ENCODE measurements at places on chromosomes 13 and 19.

GRCh38 chr13:105906746-105907145 is 628.7 kb downstream of the EFNB2 start:
- DNase-seq = no peak

DNA sequence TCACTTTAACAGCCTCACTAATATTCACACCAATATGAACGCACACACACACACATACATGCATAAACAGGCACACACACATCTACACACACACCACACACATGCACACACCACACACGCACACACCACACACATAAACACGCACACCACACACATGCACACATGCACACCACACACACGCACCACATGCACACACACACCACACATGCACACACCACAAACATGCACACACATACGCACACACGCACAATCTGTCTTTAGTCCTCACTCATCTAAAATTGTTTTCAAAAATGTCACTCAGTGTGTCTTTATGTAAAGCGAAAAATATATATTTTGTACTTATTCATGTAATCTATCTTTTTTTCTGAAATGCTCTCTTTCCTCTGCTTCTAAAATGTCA is 158.1 kb upstream of the SGCG start:
- DNase-seq = no peak

DNA sequence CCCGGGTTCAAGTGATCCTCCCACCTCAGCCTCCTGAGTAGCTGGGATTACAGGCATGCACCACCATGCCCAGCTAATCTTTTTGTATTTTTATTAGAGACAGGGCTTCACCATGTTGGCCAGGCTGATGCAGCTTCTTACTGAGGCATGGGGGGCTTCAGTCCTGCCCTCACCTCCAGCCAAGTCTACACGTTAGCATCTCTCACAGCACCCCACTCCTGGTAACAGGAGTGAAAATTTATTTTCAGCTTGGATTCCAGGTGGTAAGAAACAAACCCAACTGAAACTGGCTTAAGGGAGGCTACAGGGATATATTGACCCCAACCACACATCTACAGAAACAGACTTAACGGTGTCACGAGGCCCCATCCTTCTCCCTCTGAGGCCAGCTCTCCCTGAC is 10.6 kb downstream of the NKPD1 start:
- DNase-seq = no peak

DNA sequence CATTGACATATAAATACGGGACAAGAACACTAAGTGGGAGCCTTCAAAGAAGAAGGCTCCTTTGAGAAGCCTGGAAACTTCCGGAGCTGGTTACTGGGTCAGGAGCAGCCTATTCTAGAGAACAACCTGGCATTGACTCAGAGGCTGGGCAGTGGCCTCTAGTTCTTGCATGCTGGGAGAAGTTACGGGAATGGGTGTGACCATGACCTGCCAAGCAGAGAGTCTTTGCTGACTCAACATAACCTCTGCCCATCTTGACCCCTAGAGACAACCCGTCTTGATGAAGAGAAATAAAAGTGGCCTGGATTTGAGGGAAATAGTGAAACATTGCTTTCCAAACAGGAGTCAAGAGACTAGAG is 21.0 kb downstream of the STARD13 start:
- no peak for DNase-seq

DNA sequence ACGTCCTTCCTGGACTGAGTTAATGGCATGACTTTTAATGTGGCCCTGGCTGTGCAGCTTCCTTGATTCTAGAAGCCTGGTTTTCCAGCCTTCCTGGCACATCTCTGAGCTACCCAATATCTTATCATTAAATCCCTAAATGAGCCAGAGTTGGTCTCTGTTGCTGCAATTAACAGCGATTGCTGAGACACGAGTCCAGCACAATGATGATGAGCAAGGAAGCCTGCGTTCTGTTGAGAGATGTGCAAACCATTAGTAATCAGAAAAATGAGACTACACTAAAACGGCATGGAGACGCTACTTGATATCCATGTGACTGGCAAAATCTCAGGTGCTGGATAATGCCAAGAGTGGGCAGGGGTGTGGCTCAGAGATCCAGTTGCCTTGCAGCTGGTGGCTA is 26.2 kb downstream of the GPR42 start:
- DNase-seq = no peak

DNA sequence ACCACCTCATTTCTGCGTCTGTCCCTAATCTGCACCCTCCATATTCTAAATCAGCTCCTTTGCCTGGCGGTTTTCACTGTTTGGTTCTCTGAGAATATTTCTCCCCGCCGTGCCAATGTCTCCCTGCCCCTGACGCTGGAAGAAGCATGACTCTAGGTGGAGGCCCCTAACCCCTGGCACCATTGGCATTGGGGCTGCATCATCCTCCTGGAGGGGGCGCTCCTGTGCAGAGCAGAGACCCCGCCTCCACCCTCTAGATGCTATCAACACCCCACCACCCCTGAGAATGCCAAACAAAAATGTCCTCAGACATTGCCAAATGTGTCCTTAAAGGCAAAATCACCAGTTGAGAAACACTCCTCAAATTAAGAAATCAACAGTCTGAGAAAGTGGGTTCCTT is 6.5 kb downstream of the ZSCAN5B start:
- DNase-seq = no peak

- DNase-seq = no peak
Observed at GRCh38 chr19:11769995-11770394, 3.2 kb downstream of the ZNF441 start.

DNA sequence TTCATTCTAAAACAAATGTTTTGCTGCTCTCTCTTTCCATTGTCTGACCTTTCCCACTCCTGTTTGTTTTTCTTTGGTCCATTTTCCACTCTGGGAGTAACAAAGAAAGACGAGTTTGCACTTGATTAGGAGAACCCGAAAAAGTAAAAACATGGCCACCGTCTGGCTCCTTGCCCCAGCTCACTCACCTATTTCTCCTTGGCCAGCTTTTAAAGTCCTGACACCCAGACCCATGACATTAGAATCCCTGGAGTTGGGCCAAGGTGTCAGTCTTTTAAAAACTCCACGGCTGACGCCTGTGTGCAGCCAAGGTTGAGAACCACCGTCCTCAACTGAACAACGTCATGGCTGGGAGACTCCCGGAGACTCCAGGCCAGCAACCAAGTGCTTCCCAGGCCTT is 63.6 kb upstream of the FLT1 start:
- no peak for DNase-seq

DNA sequence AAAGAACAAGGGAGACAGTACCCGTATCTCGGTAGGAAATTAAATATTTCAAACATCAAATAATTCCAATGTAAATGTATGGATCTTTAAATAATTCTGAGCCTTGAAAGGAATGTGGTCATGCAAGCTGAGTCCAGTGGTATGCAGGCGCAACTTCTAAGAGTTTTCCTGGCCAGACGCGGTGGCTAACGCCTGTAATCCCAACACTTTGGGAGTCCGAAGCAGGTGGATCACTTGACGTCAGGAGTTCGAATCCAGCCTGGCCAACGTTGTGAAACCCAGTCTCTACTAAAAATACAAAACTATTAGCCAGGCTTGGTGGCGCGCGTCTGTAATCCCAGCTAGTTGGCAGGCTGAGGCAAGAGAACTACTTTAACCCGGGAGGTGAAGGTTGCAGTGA is 1.1 kb upstream of the ZNF845 start:
- no peak for DNase-seq

GRCh38 chr19:34041925-34042521 is 130.3 kb upstream of the LSM14A start:
- DNase-seq = peak; percentile 68

DNA sequence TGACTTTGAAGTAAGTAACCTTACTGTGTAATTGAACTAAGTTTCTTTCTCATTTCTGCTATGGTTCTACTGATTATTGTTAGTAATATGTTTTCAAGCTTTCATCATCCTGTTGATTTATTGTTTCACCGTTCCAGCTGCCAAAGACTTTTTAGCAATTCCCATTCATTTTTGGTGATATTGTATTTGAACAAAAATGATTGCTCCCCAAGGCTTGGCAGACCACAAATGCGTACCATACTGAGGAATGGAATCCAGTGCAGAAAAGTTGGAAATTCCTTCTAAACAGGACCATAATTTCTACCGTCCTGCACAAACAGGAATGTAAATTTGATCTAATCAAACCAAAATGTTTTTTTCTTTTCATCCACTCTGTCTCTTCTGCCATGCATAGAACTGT is 10.7 kb downstream of the EPSTI1 start:
- DNase-seq = no peak

GRCh38 chr13:26253787-26254582 is at the start of gene CDK8:
CDK8 (plus strand) TSS chr13:26254129; CDS start chr13:26254642, 513 bp downstream.
- peak; percentile 84 for DNase-seq

- DNase-seq = no peak
Observed at GRCh38 chr13:99417201-99418102, 83.8 kb upstream of the TM9SF2 start.

DNA sequence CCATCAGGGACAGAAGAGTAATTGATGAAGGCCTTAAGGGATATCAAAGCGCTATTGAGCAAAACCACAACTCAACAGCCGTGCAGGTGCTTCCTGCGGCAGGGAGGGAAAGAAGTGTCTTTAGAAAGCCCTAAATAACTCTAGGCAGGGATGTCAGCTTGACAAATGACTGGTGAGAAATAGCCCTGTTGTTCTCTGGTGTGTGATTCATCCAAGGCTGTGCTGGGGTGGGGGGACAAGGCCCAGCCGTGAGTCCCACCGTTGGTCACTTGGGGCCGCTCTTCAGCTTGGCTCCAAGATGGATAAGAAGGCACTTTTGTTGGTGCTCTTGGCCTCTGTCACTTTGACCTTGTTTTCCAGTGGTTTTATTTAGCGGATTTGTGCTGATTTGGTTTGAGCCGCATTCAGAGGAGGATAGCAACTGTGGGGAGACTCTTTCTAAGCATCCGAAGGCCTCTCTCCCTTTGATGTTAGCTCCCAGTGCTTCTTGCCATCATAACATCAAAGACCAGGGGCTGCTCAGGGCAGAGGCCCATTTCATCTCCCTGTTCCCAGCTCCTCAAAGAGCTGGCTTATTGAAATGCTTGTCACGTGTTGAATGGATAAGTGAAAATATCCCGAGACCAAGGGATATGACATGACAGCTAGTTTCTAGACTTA is 130.3 kb upstream of the SERP2 start:
- DNase-seq = no peak

DNA sequence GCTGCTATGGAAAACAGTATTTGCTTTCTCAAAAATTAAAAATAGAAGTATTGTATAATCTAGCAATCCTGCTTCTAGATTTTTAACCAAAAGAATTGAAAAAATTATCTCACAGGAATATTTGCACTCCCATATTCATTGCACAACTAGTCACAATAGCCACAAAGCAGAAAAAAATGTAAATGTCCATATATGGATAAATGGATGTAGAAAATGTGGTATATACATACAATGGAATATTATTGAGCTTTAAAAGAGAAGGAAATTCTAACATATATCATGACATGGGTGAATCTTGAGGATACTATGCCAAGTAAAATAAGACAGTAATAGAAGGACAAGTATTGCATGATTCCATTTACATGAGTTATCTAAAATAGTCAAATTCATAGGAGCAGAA is 2753.0 kb downstream of the PCDH9 start:
- DNase-seq = no peak

DNA sequence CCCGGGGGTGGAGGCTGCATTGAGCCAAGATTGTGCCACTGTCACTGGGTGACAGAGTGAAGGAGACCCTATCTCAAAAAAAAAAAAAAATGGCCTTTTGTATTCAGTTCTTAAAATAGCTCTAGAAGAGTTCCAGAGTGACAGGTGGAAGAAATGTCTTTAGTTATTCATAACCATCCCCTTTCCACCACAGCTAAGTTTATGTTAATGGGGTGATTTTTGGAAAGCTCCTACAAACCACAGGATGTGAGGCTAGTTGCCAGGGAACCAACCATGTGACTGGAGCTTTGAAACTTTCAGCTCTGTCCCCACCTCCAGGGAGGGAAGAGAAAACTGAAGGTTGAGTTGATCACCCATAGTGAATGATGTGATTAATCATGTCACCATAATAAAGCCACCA is 6.9 kb downstream of the ZNF490 start:
- peak; percentile 41 for DNase-seq

GRCh38 chr19:5826531-5827341 is 12.8 kb downstream of the FUT6 start:
- no peak for DNase-seq

DNA sequence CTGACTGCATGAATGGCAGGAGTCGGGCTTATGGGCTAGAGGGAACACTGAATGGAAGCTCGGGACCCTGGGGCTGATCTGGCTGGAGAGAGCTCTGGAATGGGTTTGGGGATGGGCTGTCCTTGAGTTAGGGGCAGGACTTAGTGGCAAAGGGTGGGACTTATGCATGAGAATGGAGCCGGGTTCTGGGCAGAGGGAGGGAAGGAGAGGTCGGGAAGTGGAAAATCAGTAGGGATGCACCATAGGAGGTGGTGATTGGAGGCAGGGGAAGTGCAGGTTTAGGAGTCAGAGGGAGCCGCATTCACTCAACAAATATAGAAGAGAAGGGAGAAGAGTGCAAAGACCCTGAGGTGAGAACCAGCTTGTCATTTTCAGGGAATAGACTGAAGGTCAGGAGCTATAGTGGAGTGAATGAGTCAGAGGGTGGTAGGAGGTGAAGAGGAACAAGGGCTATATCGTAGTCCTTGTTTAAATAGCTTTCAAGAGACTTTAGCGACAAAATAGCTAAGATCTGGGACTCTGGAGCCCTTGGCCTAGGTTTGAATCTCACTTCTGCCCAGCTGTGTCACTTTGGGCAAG is 748 bp downstream of the RAB4B start:
- DNase-seq = no peak

GRCh38 chr13:102708211-102708610 is 13.4 kb upstream of the METTL21C start:
- no peak for DNase-seq

DNA sequence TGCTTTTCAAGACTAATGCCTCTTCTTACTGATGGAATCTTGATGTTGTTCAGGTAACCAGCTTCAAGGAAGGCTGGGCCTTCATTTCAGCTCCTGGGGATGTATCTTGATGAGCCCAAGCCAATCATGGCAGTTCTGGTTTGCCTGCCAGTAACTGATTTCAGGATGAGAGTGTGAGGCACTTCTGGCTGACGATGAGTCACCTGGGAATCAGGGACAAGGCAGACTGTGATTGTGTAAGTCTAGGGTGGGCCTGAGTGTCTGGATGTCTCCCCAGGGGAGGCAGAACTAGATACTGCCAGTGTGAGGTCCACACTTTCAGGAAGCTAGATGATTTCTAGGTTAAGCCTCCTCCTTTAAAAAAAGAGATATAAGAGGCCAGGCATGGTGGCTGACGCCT is 77.3 kb upstream of the KL start:
- no peak for DNase-seq

- no peak for DNase-seq
Observed at GRCh38 chr13:36764957-36765356, 54.1 kb upstream of the RFXAP start.
